Type B pancreatic cell (in vitro differentiated cells): ENCODE measurements at places on chromosomes 16 and 17. TPM values are rescaled to one million over a fixed set of nuclear protein-coding genes. Genes with fewer than 3 reads are reported as not detected.

RNF157 gene
- total RNA-seq = 5.4 and 27.0 TPM in 2 replicates

ZG16 gene
- 0.85 and 1.5 TPM in 2 replicates for total RNA-seq

DNA sequence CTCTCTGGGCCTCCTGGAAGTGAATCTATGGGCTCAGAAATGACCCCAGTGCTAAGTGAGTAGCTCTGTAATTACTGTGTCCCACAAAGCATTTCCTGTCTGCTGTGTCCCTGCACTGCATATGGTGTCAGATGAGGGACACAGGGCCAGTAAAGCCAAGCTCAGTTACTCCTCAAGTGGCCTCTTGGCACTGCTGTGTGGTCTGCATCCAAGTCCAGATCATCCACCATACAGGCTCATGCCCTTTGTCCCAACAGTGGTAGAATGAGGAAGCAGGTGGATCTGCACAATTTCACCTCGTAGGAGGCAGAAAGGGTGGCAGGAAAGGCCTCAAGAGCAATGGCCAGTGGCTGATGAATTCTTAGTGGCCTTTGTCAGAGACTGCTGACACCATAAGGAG is 146.8 kb downstream of the SOX9 start:
- no peaks in the 10 kb centered on the region for H3K36me3 ChIP-seq
- DNase-seq = no peak
- no peak overlapping the region for H3K4me3 ChIP-seq
- H3K27me3 ChIP-seq = peaks cover 31% of the 10 kb centered on the region
- no peak overlapping the region for H3K27ac ChIP-seq

DNA sequence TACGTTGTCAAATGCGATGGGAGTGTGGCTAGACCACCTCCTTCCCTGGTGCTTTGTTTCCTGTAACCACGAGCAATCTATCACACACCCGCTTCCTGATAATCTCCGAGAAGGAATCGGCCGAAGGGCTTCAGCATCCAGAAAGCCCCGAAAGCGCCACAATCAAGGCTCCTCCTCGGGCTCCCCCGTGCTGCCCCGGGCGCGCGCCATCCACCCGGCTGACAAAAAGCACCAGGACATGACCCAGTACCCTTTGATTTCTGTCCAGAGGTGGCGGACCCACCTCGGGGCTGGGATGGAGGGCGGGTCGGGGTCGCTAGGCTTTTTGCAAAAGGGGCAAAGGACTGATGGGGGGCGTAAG is 743 bp upstream of the ARMC7 start:
- H3K27ac ChIP-seq = peak overlapping the region; percentile 78
- H3K36me3 ChIP-seq = peaks cover 13% of the 10 kb centered on the region
- no peak for DNase-seq
- peaks cover 4% of the 10 kb centered on the region for H3K27me3 ChIP-seq

DNA sequence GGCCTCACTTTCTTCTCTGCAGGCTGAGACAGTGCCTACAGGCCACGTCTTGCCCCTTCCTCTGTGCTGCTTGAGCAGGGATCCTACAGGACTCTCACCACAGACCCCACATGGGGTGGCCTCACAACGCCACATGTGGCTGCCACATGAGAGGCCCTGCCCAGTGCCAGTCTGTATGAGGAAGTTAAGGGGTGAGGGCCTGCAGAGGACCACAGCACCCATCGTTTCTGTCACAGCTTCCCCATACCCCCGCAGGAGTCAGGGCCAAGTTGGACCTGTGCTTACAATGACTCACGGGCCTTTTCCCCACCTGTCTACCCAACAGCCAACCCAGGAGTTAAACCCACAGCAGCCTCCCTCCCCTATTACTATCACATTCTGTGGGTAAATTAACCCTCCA is 2.9 kb upstream of the GSDMB start:
- H3K36me3 ChIP-seq = peaks cover 22% of the 10 kb centered on the region
- no peaks in the 10 kb centered on the region for H3K27me3 ChIP-seq
- no peak overlapping the region for H3K27ac ChIP-seq

DNA sequence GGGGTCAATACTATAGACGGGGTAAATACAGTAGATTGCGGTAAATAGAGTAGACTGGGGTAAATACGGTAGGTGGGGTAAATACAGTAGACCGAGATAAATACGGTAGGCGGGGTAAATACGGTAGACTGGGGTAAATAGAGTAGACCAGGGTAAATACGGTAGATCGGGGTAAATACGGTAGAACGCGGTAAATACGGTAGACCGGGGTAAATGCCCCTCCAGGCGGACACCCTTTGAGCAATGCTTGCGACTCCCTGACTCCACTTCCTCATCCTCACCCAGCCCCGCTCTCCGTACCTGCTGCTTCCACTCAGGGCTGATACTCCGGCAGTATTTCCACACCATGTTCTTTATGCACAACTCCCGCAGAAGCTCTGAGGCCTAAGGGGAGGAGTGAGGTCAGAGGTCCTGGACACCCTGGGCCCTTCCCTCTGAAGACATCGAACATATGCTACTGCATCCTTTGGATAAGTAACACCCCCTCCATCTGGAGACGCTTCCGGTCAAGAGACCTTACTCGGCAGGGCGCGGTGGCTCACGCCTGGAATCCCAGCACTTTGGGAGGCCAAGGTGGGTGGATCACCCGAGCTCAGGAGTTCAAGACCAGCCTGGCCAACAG is 13.3 kb upstream of the CRK start:
- H3K4me1 ChIP-seq = peaks cover 8% of the 10 kb centered on the region
- no peak for DNase-seq
- H3K27ac ChIP-seq = no peak overlapping the region
- peaks cover 13% of the 10 kb centered on the region for H3K36me3 ChIP-seq

- peaks cover 50% of the 10 kb centered on the region for H3K27me3 ChIP-seq
- H3K4me1 ChIP-seq = no peaks in the 10 kb centered on the region
- no peaks in the 10 kb centered on the region for H3K36me3 ChIP-seq
- no peak overlapping the region for H3K27ac ChIP-seq
These were observed 38.3 kb upstream of the CRHR1 start for GRCh38 chr17:45745601-45746494.

DNA sequence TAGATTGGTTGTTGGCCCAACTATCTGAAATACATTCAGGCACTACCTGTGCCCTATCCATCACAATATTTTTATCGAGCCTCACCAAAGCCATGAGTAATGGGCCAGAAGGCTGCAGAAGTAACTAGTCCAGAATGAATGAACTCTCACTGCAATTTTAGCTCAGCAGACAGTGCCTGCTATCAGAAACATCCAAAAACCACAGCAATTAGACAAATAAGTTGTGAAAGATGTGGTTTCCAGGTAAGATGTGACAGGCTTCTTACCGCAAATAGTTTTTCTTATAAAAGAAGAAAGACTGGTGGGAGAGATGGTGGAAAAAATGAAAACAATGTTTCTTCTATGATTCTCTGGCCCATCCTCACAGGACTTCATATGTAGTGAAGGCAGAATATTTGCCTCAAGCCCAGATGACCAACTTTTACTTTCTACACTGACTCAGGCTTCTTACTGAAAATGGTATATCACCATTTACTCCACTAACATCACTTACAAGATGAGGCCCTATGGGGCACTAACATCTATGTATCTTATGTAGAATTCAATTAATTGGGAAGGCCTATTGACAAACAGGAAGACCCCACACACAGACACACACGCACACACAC is 9.8 kb upstream of the RFFL start:
- no peak overlapping the region for H3K4me3 ChIP-seq
- no peak for DNase-seq
- no peak overlapping the region for H3K27ac ChIP-seq

DNA sequence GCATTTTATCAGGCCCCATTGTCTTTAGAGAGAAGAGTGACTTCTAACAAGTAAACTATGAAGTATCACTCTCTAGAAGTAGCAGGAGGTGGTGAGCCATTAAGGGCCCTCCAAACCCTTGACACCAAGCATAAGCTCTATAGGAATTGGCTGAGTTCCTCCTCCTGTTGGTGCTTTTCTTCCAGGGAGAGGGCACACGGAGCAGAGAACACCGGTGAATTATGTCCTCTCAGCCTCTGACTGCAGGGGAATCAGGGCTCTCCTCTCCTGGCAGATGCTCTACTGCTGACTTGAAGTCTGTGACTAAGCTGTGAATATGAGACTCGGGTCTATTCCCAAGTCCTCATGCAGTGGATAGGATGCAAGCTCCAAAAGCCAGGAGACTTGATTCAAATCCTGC is 32.3 kb downstream of the CHD9 start:
- H3K36me3 ChIP-seq = no peaks in the 10 kb centered on the region
- no peak overlapping the region for H3K27ac ChIP-seq
- H3K4me1 ChIP-seq = peaks cover 47% of the 10 kb centered on the region
- no peak overlapping the region for H3K4me3 ChIP-seq
- DNase-seq = no peak

DNA sequence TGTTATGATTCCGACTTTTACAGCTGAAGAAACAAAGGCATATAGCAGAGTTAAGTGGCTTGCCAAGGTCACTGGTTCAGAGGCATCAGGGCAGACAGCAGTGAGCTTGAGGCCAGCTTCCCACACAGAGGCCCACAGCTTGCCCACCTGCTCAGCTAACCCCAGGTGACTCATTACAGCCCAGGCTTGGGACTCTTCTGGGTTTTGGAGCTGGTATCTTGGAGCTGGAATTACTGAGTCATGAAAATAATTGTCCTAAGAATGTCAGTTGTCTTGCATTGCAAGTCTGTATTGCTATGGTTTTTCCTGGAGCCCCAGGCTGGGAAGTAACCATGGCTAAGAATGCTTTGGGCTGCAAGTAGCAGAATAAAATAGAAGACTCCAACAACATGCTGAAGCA is 32.4 kb upstream of the IRX3 start:
- no peak overlapping the region for H3K27ac ChIP-seq
- H3K4me3 ChIP-seq = no peak overlapping the region
- no peaks in the 10 kb centered on the region for H3K36me3 ChIP-seq
- peaks cover 9% of the 10 kb centered on the region for H3K27me3 ChIP-seq
- H3K4me1 ChIP-seq = peaks cover 8% of the 10 kb centered on the region
- no peak for DNase-seq

GRCh38 chr16:4593086-4593485 is 21.6 kb downstream of the UBALD1 start:
- no peak for DNase-seq
- H3K27me3 ChIP-seq = peaks cover 8% of the 10 kb centered on the region
- no peaks in the 10 kb centered on the region for H3K4me1 ChIP-seq
- H3K36me3 ChIP-seq = no peaks in the 10 kb centered on the region
- H3K4me3 ChIP-seq = no peak overlapping the region
- no peak overlapping the region for H3K27ac ChIP-seq

- DNase-seq = no peak
- H3K4me1 ChIP-seq = peaks cover 8% of the 10 kb centered on the region
- H3K27me3 ChIP-seq = no peaks in the 10 kb centered on the region
- H3K4me3 ChIP-seq = no peak overlapping the region
These were observed 5.2 kb upstream of the ZNF821 start for GRCh38 chr16:71889147-71889546.
